ENCODE measurements at places on chromosomes 13 and 19.

DNA sequence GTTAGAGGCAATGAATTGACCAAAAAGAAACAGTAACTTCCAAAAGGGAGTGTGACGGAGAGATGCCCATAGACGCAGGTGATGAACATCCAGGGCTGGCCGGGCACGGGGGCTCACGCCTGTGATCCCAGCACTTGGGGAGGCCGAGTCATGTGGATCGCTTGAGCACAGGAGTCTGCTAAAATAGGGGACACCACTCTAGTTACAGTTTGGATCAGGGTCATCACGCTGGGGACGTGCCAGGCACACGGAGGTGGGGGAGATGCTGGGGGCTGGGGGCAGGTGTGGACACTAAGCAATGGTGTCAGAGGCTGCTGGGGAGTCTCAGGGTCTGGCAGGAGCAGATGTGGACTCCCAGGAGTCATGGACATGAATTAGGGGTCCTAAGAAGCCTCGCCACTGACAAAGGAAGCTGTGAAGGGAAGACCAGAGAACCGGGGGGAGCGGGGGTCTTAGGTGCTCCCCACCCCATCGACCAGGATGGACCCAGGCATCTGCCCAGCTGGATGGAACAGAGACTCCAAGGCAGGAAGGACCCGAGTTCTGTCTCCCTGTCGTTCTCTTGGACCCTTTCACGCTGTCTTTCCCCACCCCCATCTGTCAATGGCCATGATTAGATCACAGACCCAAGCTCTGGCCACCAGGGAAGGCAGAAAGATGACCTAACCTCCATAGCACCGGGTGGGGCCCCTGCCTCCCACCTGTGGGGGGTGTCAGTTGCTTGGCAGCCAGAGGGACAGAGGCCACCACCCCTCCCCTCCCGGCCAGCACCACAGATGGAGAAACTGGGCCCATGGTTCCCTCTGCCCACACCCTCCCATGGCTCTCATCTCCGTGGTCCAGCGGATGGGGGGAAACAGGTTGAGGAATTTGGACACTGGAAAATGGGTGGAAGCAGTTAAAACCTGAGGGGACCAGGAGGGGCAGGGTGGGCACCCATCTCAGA lies 19.6 kb downstream of the CCDC8 start:
- no peak for DNase-seq

GRCh38 chr19:28403690-28404089 lies 809.3 kb downstream of the UQCRFS1 start:
- no peak for DNase-seq

- no peak for DNase-seq
Observed at GRCh38 chr13:26362261-26362660, 108.3 kb downstream of the CDK8 start.

DNA sequence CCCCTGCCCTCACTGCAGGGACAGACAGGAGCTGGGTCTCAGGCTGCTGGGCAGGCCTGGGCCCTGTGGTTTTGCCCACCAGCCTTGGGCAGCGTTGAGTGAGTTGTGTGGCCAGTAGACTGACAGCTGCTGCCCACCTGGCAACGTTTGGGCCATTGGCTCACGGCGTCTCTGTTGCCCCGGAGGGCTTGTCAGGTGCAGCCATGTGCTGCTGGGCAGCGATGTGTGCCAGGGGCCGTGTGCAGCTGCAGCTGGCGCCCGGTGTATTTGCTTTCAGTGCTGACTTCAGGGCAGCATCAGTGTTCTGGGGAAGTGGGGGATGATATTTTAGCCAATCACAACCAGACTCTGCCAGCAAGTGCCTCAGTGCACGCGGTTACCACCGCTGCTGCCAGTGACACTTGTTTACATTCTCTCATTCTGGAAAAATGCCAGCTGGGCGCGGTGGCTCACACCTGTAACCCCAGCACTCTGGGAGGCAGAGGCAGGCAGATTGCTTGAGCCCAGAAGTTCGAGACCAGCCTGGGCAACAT lies 10.6 kb downstream of the FZR1 start:
- no peak for DNase-seq

DNA sequence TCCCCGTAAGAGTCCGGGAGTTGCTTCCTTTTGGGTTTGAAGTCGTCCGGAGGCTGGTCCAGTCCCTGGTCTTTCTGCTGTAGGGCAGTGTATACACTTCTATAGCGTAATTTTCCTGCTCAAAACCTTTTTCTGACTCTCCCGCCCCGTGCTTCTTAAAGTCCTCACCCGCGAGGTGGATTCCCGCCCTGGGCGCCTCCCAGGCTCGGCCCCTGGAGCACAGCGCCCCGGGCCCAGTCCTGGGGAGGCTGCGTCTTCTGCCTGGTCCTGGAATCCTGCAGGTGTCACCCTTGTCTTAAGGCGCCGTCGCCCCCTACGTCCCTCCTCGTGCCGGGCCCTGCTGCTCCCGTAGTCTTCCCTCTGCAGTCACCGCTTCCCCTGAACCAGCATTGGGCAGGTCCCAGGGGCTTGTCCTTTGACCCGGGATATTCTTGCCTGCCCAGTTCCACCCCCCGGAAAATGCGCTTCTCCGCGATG lies 34.4 kb upstream of the ZNF808 start:
- no peak for DNase-seq

DNA sequence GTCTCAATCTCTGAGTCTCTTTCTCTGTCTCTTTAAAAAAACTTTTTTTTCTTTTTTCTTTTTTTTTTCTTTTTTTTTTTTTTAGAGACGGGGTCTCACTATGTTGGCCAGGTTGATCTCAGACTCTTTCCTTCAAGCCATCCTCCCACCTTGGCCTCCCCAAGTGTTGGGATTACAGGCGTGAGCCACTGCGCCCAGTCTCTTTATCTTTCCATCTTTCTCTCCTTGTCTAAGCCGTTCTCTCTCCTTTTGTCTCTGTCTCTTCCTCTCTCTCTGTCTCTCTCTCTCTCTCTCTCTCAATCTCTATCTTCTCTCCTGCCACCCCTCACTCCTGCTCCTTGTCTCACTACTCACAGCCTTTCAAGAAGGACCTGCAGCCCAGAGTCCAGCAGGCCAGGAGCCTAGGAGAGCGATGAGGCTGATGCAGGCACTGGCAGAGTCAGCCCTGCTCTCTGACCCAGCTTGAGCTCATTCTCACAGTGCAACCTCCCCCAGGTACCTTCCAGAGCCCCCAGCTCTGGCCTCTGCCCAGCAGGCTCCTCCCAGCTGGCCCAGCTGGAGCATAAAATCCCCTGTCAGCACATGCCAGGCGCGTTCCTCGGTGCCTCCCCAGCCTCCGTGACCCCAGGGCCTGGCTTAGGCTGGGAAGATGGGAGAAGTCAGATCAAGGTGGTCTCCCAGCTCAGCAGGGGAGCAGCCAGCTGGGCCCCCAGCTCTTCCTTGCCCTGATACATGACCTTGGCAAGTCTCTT lies at the start of gene NPHS1:
Gene NPHS1 (minus strand): TSS at position 476 of the 752 bp plus-strand sequence. CDS start 667 bp downstream, outside the sequence.
- no peak for DNase-seq

DNA sequence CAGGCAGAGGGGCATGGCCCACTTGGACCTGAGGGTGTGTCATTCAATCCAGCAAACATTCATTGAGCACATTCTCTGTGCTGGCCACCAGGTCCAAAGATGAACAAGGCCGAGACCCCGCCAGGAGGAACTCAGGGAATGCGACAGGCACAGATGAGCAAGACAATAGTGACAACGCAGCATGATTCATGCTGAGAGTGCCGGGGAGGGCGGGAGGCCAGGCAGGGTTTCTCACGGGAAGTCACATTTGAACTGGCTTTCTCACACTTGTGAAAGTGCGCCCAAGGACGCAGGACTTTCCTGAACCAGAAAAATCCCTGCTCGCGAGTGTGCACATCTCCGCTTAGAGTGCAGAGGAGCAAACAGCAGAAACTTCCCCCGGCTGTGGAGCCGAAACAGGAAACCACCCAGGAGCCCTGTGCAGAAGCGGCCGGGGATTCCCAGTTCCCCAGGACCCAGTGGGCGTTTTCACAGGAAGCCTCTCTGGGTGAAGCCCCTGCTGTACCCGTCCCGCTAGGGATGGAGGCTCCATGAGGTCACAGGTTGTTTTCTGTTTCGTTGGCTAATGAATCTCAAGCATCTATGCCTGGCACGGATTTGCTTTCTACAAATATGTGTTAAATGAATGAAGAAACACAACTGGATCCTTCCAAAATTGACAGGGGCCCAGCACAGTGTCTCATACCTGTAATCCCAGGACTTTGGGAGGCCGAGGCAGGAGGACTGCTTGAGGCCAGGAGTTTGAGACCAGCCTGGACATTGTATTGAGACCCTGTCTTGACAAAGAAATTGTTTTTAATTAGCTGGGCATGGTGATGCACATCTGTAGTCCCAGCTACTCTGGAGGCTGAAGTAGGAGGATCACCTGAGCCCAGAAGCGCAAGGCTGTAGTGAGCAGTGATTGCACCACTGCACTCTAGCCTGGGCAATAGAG lies 68.4 kb upstream of the TM9SF2 start:
- DNase-seq = peak; percentile 21

GRCh38 chr13:39335721-39336120 lies 267.3 kb downstream of the LHFPL6 start:
- DNase-seq = no peak

DNA sequence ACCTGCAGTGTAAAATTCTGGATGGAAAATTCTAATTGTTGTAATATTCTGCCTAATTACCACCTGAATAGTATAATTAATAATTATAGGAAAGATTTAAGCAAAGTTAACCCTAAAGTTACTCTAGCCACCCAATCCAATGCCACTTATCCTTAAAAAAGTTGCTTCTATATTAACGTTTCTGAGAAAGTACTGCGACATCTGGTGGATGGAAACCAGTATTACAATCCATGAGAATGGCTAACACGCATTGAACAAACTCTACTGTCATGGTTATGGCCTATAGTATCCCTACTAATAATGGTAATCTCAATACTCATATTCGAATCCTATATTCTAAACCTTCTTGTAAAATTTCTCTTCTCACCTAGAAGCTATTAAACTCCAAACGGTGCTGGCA lies 1551.8 kb downstream of the SLITRK1 start:
- DNase-seq = no peak

DNA sequence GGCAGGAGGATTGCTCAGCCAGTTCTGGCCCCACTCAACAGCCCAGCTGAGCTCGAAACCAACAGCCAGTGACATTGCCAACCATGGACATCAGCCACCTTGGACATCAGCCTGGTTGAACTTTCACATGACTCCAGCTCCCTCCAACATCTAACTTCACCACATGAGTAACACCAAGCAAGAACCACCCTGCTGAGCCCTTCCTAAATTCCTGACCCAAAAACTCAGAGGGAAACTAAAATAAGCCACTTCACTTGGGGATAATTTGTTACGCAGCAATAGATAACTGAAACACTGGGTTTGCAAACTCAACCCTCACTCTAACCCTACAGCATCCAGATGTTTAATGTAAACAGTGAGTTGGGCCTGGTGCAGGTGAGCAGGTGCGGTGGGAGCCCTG lies 10.7 kb upstream of the LRFN3 start:
- DNase-seq = no peak

- no peak for DNase-seq
Observed at GRCh38 chr13:108787700-108788414, 158.4 kb downstream of the MYO16 start.

GRCh38 chr13:28286263-28286662 lies 147.9 kb downstream of the PAN3 start:
- no peak for DNase-seq

- no peak for DNase-seq
Observed at GRCh38 chr13:44874886-44875630, 114.2 kb downstream of the NUFIP1 start.

- no peak for DNase-seq
Observed at GRCh38 chr19:40542202-40542859, 34.3 kb upstream of the SHKBP1 start.

- no peak for DNase-seq
Observed at GRCh38 chr13:112772929-112773328, 83.1 kb downstream of the ATP11A start.

DNA sequence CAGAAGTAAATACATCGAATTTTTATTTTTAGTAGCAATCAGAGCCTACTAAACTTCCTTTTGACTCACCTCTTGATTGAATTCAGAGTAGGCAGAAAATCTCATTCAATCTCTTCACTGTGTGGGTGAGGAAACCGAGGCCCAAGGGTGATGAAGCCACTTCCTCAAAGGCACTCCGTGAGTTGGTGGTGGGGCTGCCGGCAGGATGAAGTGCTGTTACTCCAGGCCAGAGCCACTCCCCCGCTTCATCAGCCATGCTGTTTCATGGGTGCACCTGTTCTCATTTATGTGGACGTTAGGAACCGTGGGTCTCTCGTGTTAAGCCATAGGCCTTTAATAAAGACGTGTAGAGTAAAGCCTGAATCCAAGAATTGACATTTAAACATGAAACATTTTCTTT lies 13.2 kb downstream of the ING1 start:
- no peak for DNase-seq

DNA sequence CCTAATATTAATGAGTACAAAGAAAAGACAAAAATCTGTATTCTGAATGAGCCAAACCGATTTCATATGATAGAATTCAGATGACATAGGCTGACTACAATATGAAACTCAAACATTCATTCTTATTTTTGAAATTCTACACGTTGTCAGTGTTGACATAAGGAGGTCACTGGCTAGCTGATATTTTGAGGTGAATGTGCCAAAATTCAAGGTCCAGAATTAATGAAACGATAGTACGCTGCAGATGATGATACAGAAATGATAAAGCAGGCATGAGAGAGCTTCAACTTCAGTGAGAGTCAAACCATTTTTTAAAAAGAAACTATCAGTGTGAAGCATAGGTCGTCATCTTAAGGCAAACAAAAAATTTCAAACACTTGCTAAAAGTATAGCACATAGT lies 88.2 kb downstream of the FREM2 start:
- DNase-seq = no peak

GRCh38 chr13:24693862-24694471 lies 13.8 kb downstream of the ATP12A start:
- DNase-seq = no peak

DNA sequence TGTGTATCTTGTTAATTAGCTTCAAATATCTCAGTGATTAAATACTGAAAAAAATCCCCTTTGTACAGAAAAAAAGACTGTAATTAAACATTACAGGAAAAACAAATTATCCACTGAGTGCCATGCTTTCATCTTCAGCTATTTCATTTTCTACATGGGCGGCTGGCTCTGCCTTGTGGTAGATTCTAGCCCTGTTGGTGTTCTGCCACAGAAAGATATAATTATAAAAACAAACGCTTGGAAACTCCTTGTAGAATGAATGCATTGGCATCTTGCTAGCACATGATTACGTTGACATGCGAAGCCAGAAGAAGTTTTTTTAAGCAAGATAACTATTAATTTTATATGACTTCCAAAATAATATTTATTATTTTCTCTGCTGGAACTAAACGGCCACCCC lies 496.8 kb downstream of the MYO16 start:
- no peak for DNase-seq

DNA sequence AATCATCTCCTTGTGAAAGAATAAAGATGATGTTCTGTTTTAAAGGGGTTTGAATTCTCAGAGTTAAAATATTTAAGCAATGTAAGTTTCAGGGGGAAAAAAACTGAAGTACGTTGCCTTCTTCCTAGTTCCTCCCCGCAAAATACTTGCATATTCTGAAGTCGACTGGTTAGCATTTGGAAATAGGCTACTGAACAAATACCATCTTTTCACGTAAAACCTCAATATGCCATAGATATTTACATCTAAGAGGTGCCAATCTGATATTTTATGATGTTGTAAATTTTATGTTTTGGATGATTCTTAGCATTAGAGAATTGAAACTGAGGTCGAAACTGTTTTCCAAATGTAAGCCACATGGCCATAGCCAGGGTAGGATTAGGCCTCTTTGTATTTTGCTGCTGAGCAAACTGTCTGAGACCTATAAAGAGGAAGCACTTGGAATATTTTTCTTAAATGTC lies 138.3 kb downstream of the FLT1 start:
- DNase-seq = no peak

- DNase-seq = no peak
Observed at GRCh38 chr13:37753776-37754175, 115.8 kb downstream of the TRPC4 start.

All from GOT3 (cell line).